Omental fat pad (tissue), 4 donors: ENCODE measurements at places on chromosomes 11 and 22.

GRCh38 chr22:40179526-40179925, 1.8 kb downstream of the TNRC6B start:
- no peak for DNase-seq

DNA sequence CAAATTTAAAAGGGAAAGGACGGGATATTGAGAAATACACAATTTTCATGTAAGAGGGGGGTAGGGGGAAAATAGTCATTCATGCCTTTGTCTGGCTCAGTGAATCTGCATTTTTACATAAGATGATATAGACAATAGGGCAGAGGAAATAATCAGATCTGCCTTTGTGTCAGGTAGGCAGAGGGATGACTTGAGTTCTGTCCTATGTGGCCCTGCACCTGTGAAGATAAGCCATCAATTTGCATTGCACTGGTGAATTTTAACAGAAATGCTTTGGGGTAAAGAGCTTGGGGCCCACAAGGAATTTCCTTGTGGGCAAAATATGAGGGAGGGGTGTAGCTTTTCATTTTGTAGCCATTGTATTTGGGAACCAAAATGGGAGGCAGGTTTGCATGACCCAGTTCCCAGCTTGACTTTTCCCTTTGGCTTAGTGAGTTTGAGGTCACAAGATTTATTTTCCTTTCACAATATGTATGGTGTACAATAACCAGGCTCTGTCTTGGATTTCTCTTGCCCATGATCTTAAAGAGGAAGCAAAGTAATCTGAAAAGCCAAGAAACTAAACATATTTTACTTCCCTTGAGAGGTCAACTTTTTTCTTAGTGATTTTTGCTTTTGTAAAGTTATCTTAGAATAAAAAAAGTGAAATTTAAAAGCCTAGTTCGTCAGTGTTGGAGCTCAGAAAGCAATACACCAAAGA, 77.7 kb upstream of the SORL1 start:
- no peak for DNase-seq

GRCh38 chr11:41316751-41317150, 142.7 kb downstream of the LRRC4C start:
- no peak for DNase-seq

- DNase-seq = no peak
These were observed 528.4 kb downstream of the TBC1D22A start for GRCh38 chr22:47290706-47291430.

GRCh38 chr11:45895553-45896259, 10.3 kb downstream of the MAPK8IP1 start:
- DNase-seq = no peak

DNA sequence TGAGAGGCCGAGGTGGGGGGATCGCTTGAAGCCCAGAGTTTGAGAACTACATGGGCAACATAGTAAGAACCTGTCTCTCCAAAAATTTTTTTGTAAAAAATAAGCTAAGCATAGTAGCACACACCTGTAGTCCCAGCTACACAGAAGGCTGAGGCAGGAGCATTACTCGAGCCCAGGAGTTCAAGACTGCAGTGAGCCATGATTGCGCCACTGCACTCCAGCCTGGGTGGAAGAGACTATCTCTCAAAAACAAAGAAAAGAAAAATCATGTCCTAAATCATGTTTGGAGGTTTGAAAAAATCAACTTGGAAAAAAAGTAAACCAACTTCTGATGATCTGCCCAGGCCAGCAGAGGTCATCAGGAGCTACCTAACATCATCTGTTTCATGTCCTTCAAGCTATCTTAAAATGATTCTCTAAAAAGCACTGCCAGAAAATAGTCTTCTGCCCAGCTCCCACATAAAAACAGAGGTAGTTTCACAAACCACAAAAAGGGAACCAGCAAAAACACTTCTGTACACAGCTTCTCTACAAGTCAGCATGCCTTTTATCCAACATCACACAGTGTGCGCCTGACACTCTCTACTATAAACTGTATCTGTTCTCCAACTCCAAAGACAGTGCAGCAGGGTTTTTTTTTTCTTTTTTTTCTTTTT, 165.0 kb downstream of the SOX6 start:
- DNase-seq = no peak

GRCh38 chr11:14258221-14258935, 100.6 kb downstream of the RRAS2 start:
- no peak for DNase-seq
